Progenitor cell of endocrine pancreas (in vitro differentiated cells): ENCODE measurements at places on chromosomes 7 and 10. TPM values are rescaled to one million over a fixed set of nuclear protein-coding genes. Genes with fewer than 3 reads are reported as not detected.
A peak's percentile ranks its signal among the peaks of the same experiment; 100 is the strongest.

GRCh38 chr7:97012365-97013133 lies 7.2 kb downstream of the DLX6 start:
- H3K27me3 ChIP-seq: peaks cover 99% of the 10 kb centered on the region
- DNase-seq: no peak
- no peaks in the 10 kb centered on the region for H3K36me3 ChIP-seq
- no peak overlapping the region for H3K4me3 ChIP-seq
- no peak overlapping the region for H3K27ac ChIP-seq

GRCh38 chr10:78254013-78254412 lies 220.3 kb downstream of the RPS24 start:
- H3K36me3 ChIP-seq: no peaks in the 10 kb centered on the region
- H3K27ac ChIP-seq: no peak overlapping the region
- H3K4me3 ChIP-seq: no peak overlapping the region
- H3K27me3 ChIP-seq: peaks cover 11% of the 10 kb centered on the region

DNA sequence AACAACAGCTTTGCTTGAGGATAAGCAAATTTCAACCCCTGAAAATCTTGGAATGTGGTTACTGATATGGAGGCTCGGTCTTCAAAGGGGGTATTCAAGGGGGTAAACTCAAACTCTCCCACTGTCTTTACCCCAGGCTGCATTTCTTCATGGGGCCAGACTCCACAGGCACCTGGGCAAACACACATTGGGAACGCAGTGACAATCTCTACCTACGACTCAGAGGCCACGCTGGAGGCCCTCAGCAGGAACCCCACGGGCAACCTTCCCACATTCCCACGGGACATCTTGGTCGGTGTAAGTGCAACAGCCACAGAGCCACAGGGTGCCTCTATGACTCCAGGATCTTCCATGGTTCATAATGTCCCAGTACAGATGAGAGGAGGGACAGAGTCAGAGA lies 2.2 kb upstream of the INSIG1 start:
- H3K36me3 ChIP-seq: no peaks in the 10 kb centered on the region
- H3K4me3 ChIP-seq: no peak overlapping the region
- no peak for DNase-seq
- no peak overlapping the region for H3K27ac ChIP-seq
- peaks cover 26% of the 10 kb centered on the region for H3K4me1 ChIP-seq

Gene HABP2
- 112 and 133 TPM in 2 replicates for total RNA-seq

DNA sequence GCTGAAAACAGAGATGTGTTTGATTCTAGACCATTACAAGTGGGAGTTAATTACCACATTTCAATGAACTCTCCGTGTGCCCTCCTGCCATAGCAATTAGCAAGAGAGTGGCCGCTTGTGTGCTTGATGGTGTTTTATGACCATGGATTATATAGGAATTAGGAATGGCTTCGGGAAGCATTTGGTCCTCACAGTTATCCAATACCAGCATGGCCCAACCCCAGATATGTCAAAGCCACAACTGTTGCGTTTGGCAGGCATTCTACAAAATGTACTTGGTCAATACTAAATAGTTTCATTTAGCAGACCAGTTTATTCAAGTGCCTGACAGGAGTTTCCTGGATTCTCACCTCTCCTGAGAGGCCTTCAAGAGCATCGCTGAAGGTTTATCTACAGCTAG lies 509.0 kb upstream of the GALNT17 start:
- peaks cover 3% of the 10 kb centered on the region for H3K4me1 ChIP-seq
- peaks cover 3% of the 10 kb centered on the region for H3K36me3 ChIP-seq
- DNase-seq: no peak
- H3K27ac ChIP-seq: no peak overlapping the region
- no peak overlapping the region for H3K4me3 ChIP-seq

Gene VCL
- total RNA-seq: 107 and 116 TPM in 2 replicates

DNA sequence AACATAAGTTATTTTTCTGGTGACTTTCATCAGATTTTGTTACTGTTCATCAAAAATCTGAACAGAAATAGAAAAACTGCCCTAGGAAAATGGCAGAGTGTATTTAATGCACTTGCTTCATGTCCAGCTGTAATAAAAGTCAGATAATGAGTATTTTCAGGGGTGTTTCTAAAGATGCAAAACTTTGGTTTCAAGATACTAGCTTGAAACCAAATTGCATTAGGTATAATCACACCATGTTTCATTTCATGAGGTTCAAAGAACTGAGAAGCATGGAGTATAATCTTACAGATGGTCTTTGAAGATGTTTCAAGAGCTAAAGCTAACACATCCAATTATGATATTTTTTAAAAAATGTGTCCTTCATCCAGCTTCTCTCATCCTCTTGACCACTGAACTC lies 128.9 kb downstream of the NRCAM start:
- no peaks in the 10 kb centered on the region for H3K27me3 ChIP-seq
- no peak overlapping the region for H3K27ac ChIP-seq
- H3K4me3 ChIP-seq: no peak overlapping the region
- no peak for DNase-seq
- H3K36me3 ChIP-seq: no peaks in the 10 kb centered on the region

- peak; percentile 44 for DNase-seq
- H3K4me3 ChIP-seq: peak within 1 kb of the TSS; percentile 73
- peaks cover 27% of the 10 kb centered on the region for H3K4me1 ChIP-seq
- peaks cover 1% of the 10 kb centered on the region for H3K36me3 ChIP-seq
- H3K27me3 ChIP-seq: peaks cover 43% of the 10 kb centered on the region
Measured at GRCh38 chr10:75431180-75432111, at the start of gene LRMDA. TSS of gene LRMDA (plus strand) at chr10:75431624.

- no peak overlapping the region for H3K4me3 ChIP-seq
- peaks cover 11% of the 10 kb centered on the region for H3K4me1 ChIP-seq
- H3K27me3 ChIP-seq: peaks cover 2% of the 10 kb centered on the region
- DNase-seq: no peak
- H3K27ac ChIP-seq: no peak overlapping the region
Measured at GRCh38 chr10:132665946-132666704, 119.8 kb downstream of the NKX6-2 start.

Gene BNIP3
- 28.5 and 32.4 TPM in 2 replicates for total RNA-seq

GRCh38 chr10:8835453-8836167 lies 781.1 kb downstream of the GATA3 start:
- H3K4me1 ChIP-seq: no peaks in the 10 kb centered on the region

Gene FZD1
- total RNA-seq: 11.8 and 12.0 TPM in 2 replicates

DNA sequence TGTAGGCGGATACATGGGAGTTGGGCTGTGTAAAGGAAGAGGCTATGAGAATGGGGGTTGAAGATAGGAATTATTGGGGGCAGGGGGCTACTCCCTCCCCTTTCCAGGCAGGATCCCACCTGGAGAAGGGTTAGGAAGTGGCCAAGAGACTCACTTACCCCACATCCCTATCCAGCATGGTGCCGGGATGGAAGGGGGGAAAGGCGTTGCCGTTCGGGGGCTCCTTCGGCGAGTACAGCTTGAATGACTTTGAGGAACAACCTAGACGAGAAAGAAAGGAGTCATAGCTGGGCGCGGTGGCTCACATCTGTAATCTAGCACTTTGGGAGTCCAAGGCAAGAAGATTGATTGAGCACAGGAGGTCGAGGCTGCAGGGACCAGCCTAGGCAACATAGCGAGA lies 8.9 kb downstream of the LDB1 start:
- DNase-seq: no peak
- no peak overlapping the region for H3K27ac ChIP-seq
- H3K4me1 ChIP-seq: peaks cover 25% of the 10 kb centered on the region
- H3K36me3 ChIP-seq: peaks cover 14% of the 10 kb centered on the region
- H3K4me3 ChIP-seq: no peak overlapping the region

DNA sequence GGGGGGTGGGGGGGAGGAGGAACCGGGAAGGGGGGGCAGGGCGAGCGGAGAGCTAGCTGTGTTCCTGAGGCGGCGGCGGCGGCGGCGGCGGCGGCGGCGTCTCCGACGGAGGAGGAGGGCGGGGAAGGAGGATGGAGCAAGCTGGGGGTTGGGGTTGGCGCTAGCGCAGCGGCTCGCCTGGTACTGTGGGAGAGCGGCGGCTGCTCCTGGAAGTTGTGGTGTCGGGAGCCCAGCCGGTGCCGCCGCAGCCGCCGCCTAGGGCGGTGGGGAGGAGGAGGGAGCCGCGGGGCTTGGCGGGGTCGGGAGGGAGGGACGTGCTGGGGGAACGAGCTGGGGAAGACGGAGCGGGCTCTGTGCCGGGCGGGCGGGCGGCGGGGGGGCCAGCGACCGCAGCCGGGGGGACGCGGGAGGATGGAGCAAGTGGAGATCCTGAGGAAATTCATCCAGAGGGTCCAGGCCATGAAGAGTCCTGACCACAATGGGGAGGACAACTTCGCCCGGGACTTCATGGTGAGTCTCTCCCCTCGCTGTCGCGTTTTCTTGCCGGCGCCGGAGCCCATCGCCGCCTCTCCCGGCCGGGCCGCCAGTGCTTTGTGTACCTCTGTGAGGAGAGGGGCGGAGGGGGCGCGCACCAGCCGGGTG lies at the start of gene PTPN12:
TSS of gene PTPN12 (plus strand) at position 160 of the 642 bp plus-strand sequence. CDS start at position 412, 252 bp downstream.
- peaks cover 31% of the 10 kb centered on the region for H3K4me1 ChIP-seq
- no peaks in the 10 kb centered on the region for H3K27me3 ChIP-seq
- DNase-seq: peak; percentile 53
- peak within 1 kb of the TSS; percentile 99 for H3K27ac ChIP-seq
- H3K36me3 ChIP-seq: peaks cover 3% of the 10 kb centered on the region

Gene CC2D2B
- total RNA-seq: 0.77 and 0.82 TPM in 2 replicates

Gene ADCY1
- total RNA-seq: 11.3 and 13.6 TPM in 2 replicates

GRCh38 chr10:125399289-125399688 lies 238.9 kb upstream of the CTBP2 start:
- no peaks in the 10 kb centered on the region for H3K36me3 ChIP-seq
- DNase-seq: no peak
- H3K27me3 ChIP-seq: peaks cover under 1% of the 10 kb centered on the region
- H3K27ac ChIP-seq: no peak overlapping the region

DNA sequence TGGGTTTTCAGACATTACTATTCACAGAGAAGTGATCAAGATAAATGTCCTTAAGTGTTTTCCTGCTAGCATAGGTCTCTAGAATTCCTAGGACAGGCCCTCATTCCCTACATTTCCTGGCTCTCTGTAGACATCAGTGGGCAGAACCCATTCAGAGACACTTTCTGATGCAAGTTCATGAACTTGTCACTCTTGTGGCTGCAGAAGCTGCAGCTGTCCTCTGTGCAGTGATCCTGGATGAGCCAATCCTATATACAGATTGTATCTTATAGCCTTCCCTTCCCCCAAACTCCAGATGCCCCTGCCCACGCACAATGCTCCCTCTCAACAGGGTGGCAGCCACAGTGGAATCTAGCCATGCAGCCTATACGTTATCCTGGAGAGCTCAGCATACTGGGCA lies 12.6 kb upstream of the GRB10 start:
- H3K36me3 ChIP-seq: peaks cover 2% of the 10 kb centered on the region
- peaks cover 48% of the 10 kb centered on the region for H3K27me3 ChIP-seq
- no peak overlapping the region for H3K4me3 ChIP-seq
- no peak for DNase-seq
- H3K27ac ChIP-seq: no peak overlapping the region

Gene CREB5
- 4.6 and 5.4 TPM in 2 replicates for total RNA-seq

DNA sequence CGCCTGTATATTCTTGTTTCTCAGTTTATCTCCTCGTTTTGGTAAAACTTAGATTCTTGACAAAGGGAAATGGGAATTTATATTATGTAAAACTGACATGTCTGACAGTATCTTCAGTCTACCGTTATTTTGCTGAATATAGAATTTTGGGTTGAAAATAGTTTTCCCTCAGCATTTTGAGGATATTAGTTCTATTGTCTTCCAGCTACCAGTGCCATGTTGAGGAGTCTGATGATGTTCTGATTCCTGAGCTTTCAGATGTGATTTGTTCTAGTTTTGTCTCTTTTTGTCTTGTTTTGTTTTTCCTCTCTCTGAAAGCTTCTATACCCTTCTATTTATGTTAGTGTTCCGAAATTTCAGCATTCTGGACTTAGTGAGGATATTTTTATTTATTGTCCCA lies 8.0 kb upstream of the PRKAR2B start:
- peaks cover 4% of the 10 kb centered on the region for H3K4me1 ChIP-seq
- no peak for DNase-seq
- no peaks in the 10 kb centered on the region for H3K27me3 ChIP-seq
- peaks cover 1% of the 10 kb centered on the region for H3K36me3 ChIP-seq
- no peak overlapping the region for H3K4me3 ChIP-seq

Gene CACNA2D1
- total RNA-seq: 25.1 and 27.4 TPM in 2 replicates

Gene PLXDC2
- 38.5 and 44.3 TPM in 2 replicates for total RNA-seq

Gene TEX47
- total RNA-seq: not detected in 2 replicates

DNA sequence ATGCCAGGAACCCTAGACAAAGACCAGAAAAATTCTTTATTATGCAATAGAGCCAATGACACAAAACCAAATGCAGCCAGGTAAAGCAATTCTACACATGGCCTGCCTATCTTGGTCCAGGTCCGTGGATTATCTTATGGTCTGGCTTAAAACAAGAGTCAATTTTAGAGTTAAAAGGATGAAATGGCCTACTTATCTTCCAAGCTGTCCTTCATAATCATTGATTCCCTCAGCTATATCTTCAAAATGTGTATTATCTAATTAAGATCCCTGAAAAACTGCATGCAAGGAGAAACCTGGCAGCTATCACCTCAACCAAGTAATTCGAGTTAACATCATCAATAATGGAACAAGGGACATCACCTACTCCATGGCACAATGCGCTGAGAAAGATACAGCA lies 479.4 kb upstream of the NRP1 start:
- DNase-seq: no peak
- no peak overlapping the region for H3K4me3 ChIP-seq
- no peaks in the 10 kb centered on the region for H3K27me3 ChIP-seq

DNA sequence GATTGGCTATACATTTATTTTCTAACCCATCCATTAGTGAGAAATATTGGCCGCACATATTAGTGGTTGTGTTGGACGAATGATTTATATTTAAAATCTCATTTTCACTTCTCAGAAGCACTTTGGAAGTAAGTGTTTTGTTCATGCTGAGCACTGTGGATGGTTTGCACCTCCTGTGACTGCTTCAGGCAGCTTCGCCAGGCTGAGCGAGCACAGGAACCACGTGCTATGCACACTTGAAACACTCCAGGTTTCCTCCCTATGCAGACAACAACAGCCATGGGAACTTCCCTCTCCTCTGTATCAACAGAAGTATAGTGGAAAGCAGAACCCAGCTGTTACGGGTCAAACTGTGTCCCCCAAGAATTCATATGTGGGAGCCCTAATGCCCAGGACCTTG lies 67.3 kb upstream of the WDR11 start:
- H3K4me1 ChIP-seq: no peaks in the 10 kb centered on the region
- no peak overlapping the region for H3K4me3 ChIP-seq
- H3K27ac ChIP-seq: no peak overlapping the region
- H3K36me3 ChIP-seq: no peaks in the 10 kb centered on the region

Gene CDHR1
- 0.31 and 0.96 TPM in 2 replicates for total RNA-seq

GRCh38 chr10:30017556-30017955 lies 41.8 kb downstream of the JCAD start:
- no peak for DNase-seq
- no peak overlapping the region for H3K4me3 ChIP-seq
- H3K36me3 ChIP-seq: peaks cover 4% of the 10 kb centered on the region
- no peaks in the 10 kb centered on the region for H3K27me3 ChIP-seq
- peaks cover 11% of the 10 kb centered on the region for H3K4me1 ChIP-seq

GRCh38 chr7:111653846-111654245 lies 91.6 kb upstream of the IMMP2L start:
- H3K4me1 ChIP-seq: peaks cover 10% of the 10 kb centered on the region
- H3K36me3 ChIP-seq: no peaks in the 10 kb centered on the region
- no peak overlapping the region for H3K4me3 ChIP-seq
- H3K27ac ChIP-seq: no peak overlapping the region
- H3K27me3 ChIP-seq: peaks cover 4% of the 10 kb centered on the region
